ENCODE measurements at places on chromosomes 11 and 22. TPM values are rescaled to one million over a fixed set of nuclear protein-coding genes. Genes with fewer than 3 reads are reported as not detected.

- no peak for DNase-seq
Observed at GRCh38 chr11:36073411-36074203, 129.7 kb downstream of the LDLRAD3 start.

DNA sequence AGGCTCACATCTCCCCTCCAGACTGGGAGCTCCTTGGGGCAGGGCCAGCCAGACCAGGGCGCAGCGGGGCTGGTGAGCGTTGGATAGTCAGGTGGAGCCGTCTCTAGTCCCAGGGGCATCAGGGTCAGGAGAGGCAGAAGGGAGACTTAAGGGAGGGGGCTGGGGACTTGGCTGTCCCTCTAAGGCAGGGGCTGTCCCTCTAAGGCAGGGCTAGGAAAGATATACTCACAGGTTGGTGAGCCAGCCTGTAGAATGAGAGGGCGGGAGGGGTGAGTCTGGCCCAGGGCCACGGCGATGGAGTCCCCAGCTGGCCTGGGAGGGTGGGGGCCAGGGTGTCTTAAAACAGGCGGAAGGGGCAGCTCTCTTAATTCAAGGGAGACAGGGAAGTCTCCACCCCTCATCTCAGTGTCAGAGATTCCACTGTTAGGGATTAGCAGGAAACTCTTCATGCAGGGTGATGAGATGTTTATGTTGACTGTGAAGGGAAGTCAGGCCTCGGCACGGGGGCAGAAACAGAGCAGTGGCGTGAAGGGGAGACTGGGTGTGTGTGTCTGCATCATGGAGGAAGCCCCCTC is 11.3 kb downstream of the P2RY2 start:
- DNase-seq, result no peak

GRCh38 chr11:72267956-72268617 is 24.1 kb upstream of the PHOX2A start:
- no peak for DNase-seq

DNA sequence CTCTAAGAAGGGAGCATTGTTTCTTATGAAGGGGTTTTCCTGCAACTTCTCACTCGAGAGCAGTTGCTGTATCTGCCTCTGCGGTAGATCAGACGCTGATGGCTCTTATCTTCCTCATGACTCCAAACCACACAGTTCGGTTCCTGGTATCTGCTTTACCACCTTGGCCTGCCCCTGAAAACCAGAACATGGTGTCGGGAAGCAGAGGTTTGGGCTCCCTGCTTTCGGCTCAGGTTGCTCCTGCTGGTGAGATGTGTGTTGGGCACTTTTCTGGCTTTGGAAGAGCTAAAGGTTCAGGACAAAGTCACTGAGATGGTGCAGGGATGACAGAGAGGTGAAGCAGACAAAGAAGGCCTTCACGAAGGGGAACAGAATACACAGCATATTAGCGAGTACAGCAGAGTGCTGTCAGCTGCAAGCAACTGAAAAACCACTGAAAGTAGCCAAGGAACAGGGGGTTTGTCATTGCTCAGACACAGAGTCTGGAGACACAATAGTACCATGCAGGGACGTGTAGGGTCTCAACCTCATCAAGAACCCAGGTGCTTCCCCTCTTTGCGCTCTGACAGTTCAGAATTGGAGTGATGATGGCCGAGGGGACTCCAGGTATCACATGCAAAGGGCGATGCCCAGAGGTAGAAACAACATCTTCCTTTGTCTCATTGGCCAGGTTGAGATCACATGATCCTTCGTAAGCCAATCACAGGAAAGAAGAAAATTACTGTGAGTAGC is 11.9 kb upstream of the CSF2RB start:
- no peak for DNase-seq

GRCh38 chr11:113457784-113458183 is 17.4 kb downstream of the DRD2 start:
- no peak for DNase-seq

DNA sequence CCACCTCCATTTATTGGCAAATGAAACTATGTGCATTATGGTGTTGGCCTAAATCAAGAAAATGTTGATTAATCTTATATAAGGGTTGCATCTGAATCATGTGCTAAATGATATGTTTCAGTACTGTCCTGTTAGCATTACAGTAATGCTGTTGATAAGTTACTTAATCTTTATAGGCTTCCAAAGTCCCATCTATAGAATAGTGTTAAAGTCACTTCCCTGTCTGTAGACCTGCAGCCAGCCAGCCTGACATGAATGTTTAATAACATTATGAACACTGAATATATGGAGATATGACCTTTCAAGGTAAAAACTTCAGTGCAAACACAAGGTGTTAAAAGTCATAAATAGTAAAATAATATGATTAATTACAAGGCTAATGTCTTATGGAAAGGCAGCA is 3.6 kb upstream of the TOM1 start:
- DNase-seq, result no peak

GRCh38 chr11:22459048-22459447 is 120.9 kb downstream of the SLC17A6 start:
- no peak for DNase-seq

DNA sequence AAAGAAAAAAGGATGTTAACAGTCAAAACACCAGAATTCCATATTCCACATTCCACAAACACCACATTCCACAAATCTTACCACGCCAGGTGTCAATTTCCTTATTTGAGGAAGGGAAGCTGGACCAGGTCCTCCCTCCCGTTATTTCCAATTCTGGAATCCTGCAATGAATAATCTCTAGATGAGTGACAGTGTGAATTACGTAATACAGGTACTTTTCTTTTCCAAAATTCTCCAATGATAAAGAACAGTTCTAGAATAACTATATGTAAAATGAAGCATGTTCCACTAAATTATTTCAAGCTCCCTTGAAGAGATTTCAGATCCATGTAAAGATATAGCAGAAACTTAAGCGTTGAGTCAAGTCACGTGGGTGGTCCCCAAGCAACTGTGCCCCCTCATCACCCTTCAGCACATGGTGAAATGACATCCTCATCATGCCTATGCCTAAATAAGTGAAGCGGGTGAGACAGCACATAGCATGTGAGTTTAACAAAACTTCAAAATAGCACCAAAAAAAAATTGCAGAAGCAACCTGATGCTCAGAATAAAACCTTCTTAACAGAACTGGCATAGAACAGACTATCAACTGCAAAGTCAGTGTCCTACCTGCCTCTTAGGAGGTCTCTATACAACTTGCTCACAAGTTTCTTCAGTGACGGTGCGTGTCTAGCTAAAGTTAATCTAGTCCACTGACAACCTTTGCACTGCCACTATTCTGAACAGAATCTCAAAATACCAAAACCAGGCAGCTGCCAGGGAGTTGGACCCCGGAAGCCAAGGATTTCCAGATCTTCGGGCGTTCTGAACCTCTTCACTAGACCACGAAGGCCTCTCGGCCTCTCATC is 876 bp downstream of the NFRKB start:
- DNase-seq, result peak; percentile 10

GRCh38 chr11:33930317-33931021 is 38.6 kb upstream of the LMO2 start:
- DNase-seq, result no peak

GRCh38 chr11:73228268-73229134 is 10.4 kb downstream of the P2RY2 start:
- DNase-seq, result no peak

- DNase-seq, result no peak
Observed at GRCh38 chr11:134751766-134752165, 339.7 kb upstream of the B3GAT1 start.

DNA sequence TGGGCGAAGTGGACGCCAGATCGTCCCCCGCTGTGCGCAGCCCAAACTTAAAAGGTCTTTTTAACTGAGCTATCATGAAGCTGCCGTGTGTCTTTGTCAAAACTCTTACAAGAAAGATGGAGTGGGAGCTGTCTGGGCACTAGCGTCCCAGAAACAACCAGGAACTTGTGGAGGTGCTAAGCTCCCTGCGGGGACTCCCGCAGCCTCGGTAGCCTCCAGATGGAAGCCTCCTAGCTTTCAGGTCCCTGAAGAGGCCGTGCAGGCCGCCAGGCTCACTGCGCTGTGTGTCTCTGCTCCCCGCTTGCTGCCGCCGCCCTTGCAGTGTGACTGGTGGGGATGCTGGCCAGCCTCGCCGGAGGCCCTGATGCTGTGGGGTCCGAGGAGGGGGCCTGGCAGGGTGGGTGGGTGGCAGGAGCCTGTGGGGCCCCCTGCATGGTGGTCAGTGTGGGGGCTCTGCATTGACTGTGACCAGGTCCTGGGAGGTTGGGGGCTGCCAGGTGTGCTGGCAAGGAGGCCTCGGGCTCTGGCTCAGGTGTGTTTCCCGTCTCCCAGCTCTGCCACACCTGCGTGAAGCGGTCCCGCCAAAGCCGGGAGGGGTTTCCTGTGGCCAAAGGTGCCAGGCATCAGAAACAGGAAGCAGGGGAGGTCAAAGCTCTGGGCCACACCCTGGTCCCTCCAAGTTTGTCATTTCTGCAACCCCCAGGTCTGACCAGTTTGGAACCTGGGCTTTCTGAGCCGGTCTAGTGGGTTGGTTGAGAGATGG is 1.2 kb downstream of the TRABD start:
- no peak for DNase-seq

DNA sequence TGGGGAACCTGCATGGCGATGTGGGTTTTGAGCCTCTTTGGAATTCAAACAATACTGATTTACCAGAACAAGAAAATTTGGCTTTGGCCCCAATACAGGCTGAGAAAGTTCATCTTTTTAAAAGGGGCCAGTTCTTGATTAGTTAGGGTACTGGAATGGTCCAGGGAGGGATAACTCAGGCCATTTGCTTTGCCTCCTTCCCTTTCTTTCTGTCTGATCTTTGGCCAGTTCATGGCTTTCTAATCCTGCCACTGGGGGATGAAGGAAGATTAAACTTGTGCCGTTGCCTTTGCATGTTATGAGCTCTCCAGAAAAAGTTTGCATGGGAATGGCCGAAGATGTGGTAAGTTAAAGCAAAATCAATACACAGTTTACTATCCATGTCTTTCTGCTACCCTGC is 78.4 kb downstream of the ADAMTS15 start:
- no peak for DNase-seq

- no peak for DNase-seq
Observed at GRCh38 chr22:41842996-41843970, 10.4 kb downstream of the SREBF2 start.

DNA sequence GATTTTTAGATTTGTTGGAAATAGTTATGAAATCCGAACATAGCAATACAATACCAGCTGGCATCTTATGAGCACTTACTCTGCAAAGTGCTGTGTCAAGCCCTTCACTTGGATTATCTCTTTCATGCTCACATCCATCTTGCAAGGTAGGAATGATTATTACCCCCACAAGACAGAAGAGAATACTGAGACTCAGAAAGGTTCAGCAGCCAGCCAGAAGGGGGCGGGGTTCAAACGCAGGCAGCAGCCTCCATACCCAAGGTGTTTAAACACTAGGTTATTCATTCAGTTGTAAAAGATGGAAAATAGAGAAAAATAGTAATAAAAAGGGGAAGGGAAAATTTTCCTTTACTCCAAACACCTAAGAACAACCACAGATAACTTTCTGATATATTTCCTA is 158.5 kb downstream of the CCDC34 start:
- no peak for DNase-seq

DNA sequence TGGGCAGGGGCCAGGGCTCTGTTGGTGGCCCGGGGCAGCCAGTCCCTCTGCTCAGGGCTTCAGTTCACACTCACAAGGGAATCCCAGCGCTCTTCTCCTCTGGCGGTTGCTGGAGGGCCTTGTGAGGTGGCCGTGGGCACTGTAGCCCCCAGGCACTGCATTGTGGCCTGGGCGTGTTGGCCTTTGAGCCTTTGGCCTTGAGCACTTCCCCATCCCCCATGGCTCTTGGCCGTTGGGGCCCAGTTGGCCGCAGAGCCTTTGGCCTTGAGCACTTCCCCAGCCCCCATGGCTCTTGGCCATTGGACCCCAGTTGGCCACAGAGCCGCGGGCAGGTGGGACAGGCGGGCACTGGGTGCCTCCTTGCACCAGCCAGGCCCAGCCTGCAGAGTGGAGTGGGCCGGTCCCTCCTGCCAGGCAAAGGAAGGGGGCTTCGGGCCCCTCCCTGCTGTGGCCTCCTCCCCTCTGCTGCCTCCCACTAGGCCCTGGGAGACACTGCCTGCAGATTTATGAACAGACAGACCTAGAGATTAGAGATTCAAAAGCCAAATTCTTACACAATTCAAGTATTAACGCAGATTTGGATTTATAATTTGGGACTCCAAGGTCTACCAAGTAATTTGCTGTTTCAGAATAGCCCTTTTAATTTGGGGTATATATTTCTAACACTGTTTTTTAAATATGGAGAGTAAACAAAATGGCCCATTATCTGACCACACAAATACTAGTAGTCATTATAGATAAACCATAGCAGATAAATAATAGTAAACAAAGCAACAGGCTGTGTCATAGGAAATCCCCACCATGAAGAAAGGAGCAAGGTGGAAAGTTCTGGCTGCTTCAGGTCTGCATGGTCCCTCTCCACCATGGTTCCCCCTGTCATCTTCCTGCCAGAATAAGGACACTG is 18.2 kb upstream of the TXNRD2 start:
- DNase-seq, result no peak

GRCh38 chr22:33766091-33766490 is 154.2 kb downstream of the LARGE1 start:
- no peak for DNase-seq

DNA sequence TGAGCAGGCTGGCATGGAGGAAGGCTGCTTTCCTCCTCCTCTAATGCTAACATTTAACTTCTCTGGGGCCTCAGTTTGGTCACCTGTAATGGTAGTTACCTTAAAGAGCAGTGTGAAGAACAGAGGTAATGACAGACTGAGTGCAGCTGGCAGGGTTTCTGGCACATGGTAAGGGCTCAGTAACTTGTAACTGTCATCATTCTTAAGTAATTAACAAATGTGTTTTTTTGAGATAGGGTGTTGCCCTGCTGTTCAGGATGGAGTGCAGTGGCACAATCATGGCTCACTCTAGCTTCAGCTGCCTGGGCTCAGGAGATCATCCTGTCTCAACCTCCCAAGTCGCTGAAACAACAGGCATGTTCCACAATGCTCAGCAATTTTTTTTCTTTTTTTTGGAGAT is 242.0 kb upstream of the SYN3 start:
- DNase-seq, result no peak

Gene MICAL3
- polyA plus RNA-seq, result 31.5 TPM

Gene NCF4
- polyA plus RNA-seq, result 1.9 TPM

Gene MFRP
- polyA plus RNA-seq, result not detected

Gene POU2AF2
- not detected for polyA plus RNA-seq

Gene DYNC2H1
- 37.9 TPM for polyA plus RNA-seq

Gene OR52I1
- not detected for polyA plus RNA-seq

Gene PIH1D2
- polyA plus RNA-seq, result 10.1 TPM

Gene PATE4
- 0.12 TPM for polyA plus RNA-seq

All from right renal pelvis (tissue), 4 donors.